ENCODE measurements at places on chromosomes 2 and 18.

- no peak for DNase-seq
Measured at GRCh38 chr2:38075507-38076151, at the start of gene CYP1B1. TSS of gene CYP1B1 (minus strand) at chr2:38076151. CDS start at chr2:38075388, 763 bp downstream.

- no peak for DNase-seq
Measured at GRCh38 chr2:96687711-96688640, 45.4 kb downstream of the FER1L5 start.

- no peak for DNase-seq
Measured at GRCh38 chr2:64657411-64657810, 3.7 kb upstream of the SERTAD2 start.

GRCh38 chr2:69767034-69767433, 25.1 kb downstream of the ANXA4 start:
- DNase-seq = no peak

- DNase-seq = no peak
Measured at GRCh38 chr2:205764270-205764746, 82.0 kb downstream of the NRP2 start.

- no peak for DNase-seq
Measured at GRCh38 chr2:204072443-204073324, 136.1 kb downstream of the ICOS start.

GRCh38 chr2:196957881-196958525, 31.5 kb upstream of the PGAP1 start:
- no peak for DNase-seq

- DNase-seq = no peak
Measured at GRCh38 chr18:40235836-40236235, 1719.2 kb upstream of the PIK3C3 start.

- DNase-seq = no peak
Measured at GRCh38 chr2:239589270-239589825, 188.5 kb upstream of the HDAC4 start.

- no peak for DNase-seq
Measured at GRCh38 chr2:101473911-101474701, 806 bp downstream of the RFX8 start.

GRCh38 chr2:151947813-151948165, 119.6 kb upstream of the ARL5A start:
- DNase-seq = no peak

DNA sequence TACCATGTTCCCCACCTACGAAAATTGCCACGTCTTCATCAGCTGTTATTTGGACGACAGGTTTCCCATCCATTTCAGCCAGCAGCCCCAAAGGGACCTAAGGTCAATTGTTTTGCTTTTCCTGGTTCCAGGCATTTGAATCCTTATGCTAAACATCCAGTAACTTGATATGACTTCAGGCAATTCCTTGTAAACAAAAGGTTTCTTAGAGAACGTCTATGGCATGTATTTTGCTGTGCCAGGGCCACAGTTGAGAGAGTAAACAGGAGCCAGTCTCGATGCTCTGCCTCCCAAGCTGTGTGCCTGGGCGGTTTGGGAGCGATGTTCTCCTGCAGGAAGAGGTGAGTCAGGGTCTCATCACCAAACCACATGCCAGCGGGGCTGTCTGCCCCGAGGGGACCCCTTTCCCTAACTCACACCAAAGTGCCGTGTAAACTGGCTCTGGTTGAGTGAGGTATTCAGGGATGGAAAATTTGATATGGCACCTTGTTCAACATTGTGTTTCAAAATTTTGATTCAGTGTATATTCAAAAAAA, 12.9 kb upstream of the MC5R start:
- no peak for DNase-seq

GRCh38 chr2:187710791-187711521, 156.7 kb upstream of the TFPI start:
- no peak for DNase-seq

DNA sequence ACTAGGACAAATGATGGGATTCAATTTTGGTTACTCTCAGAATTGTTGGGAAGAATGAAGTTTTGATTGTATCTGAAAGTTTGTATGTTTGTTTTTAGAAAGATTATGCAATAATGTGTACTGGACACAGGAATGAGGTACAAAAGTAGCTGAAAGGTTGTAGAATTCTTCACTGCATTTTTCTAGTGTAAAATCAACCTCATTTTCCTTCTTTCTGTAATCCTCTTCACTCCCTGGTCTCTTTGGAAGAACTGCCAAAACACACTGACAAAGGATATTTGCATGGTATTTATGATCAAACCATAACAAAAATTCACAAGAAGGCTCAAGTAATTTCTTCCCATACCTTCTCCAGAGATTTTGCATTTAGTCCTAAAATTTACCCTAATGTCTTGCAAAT, 110.7 kb downstream of the ZEB2 start:
- no peak for DNase-seq

GRCh38 chr2:190896477-190896876, 15.9 kb downstream of the GLS start:
- no peak for DNase-seq

GRCh38 chr2:179692043-179692442, 169.4 kb downstream of the ZNF385B start:
- DNase-seq = no peak

- peak; percentile 57 for DNase-seq
Measured at GRCh38 chr18:70380915-70381896, 92.4 kb downstream of the SOCS6 start.

DNA sequence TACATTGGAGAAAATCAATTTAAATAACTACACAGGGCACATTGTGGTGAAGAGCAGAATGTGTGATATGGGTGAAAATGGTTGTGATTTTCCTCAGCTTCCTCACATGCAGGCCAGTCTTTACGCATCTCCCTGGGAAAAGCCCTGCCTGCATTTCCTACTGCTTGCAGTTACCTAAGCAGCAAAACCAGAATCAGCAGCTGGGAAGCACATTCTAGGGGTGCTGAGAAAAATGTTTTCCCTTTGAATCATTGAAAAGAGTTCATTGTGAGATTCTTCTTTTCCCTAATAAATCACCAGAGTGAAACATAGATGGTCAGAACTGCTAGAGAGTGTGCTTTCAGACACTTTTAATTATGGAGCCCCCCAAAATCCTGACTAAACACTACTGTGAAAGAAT, 656.0 kb downstream of the TDRD15 start:
- DNase-seq = no peak

Measured in NCI-H774 (cell line).